ENCODE measurements at places on chromosomes 6 and 20.

DNA sequence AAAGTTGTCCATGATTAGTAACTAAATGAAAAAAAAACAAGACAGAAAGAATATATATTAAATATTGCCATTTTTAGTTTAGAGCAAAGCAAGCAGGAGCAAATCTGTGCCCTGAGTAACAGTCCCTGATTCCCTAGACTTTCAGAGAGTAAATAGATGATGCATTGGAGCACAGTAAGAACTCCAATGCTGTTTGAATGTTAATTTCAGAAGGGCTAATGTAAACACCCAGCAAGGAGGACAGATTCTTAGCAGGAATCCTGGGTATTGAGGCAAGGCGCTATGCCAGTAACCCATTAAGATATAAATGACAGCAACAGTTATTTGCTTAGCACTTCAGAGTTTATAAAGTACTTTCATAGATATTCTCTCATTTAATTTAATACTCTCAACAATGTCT is 15.6 kb upstream of the NRSN1 start:
- DNase-seq: no peak

GRCh38 chr6:134795691-134796090 is 154.2 kb downstream of the ALDH8A1 start:
- no peak for DNase-seq

- DNase-seq: peak; percentile 86
These were observed 5.4 kb downstream of the NPBWR2 start for GRCh38 chr20:64101731-64102621.

DNA sequence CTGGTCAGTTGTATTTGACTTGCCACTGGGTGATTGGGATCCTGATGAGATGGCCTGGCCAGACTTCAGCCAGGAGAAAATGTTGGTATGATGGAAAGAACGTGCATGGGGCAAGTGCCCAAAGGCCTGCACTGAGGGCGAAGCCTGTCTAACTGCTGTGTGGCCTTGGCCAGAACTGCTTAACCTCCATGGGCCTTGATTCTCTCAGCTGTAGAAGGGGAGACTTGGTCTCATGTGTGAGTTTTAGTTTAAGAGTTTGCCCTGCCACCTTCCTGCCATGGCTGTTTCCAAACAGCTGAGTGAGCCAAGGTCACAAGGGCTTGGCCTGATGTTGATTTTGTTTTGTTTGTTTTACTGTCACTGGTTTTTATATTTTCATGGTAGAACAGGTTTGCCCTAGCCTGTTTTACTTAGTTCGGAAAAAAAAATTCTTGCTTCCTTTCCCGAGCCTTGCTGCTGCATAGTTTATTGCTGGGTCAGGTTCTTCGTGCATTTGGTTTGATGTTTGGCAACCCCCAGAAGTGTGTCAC is 35.3 kb downstream of the DSTN start:
- no peak for DNase-seq

DNA sequence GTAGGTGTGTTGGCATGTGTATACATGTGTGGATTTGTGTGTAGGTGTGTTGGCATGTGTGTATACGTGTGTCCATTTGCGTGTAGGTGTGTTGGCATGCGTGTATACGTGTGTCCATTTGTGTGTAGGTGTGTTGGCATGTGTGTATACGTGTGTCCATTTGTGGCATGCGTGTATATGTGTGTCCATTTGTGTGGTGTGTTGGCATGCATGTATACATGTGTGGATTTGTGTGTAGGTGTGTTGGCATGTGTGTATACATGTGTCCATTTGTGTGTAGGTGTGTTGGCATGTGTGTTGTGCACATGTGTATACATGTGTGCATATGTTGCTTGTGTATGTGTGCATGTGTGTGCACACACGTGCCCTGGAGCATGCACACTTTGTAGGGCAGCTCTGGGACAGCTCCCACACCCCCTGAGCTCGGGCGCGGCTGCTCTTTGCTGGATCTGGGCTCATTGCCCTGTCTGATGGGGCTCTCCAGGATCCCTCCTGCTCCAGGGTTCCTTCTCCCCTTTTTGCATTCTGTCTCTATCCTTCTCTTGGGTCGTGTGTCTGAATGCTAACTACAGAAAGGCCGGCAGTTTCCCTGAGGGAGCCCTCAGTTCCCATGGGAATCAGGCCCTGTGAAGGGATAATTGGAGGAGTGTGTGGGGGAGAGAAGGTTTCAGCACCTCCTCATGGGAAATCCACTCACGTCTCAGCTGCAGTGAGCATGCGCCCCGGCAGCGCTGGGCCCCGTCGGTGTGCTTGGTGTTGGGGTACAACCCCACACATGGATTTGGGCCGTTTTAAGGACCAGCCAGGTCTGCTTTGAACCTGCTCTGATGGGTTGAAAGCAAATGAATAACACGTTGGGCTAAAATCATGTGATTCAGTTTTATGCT is 102.0 kb downstream of the ERMARD start:
- DNase-seq: no peak

GRCh38 chr20:19314621-19315020 is 102.2 kb downstream of the SLC24A3 start:
- DNase-seq: no peak

DNA sequence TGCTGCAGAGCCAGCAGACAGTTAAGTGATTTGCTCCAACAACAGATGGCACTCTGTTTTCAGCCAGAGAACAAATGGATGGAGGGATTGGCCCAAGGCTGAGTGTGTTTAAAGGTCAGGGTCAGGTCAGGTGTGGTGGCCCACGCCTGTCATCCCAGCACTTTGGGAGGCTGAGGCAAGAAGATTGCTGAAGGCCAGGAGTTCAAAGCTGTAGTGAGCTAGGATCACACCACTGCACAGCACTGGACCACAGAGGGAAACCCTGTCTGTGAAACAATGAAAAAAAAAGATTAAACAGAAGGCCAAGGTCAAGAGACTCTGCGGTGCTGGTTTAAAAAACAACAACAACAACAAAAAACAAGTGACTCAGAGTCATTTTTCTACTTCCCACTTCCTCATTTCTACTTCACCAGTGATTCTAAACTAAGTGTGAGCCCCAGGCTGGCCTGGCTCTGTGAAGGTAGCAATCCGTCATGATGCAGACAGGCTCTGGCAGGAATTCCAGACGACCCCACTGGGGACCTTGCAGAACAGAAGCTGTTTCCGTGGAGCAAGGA is 42.5 kb upstream of the ARMC2 start:
- peak; percentile 55 for DNase-seq

- DNase-seq: no peak
These were observed 44.9 kb downstream of the ISM1 start for GRCh38 chr20:13265941-13266340.

GRCh38 chr6:30691208-30691847 is 544 bp upstream of the NRM start:
- no peak for DNase-seq

DNA sequence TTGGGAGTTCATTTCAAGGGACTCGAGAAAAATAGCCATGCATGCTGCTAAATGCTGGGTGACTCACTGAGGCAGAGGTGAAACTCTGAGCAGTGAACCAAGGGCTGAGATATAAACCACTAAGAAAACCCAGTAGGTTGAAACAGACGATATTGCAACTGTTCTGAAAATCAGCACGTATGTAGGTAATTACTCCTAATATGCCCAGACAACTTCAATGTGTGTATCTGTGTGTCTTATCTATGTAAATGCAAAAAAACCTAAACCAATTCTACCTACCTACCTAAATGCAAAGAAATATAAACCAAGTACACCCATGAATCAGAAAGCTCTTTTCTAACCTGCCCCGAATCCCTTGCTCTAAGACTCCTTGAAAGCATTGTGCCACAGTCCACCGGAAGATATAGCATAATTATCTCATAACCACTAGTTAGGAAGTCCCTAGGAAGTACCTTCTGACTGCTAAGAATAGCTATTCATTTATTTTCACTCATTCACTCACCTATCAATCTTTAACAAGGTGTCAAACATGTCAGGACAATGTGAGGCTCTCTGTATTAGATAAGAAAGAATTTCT is 458.7 kb upstream of the RUNX2 start:
- no peak for DNase-seq

GRCh38 chr20:34579191-34579978 is 20.9 kb downstream of the MAP1LC3A start:
- DNase-seq: peak; percentile 68

DNA sequence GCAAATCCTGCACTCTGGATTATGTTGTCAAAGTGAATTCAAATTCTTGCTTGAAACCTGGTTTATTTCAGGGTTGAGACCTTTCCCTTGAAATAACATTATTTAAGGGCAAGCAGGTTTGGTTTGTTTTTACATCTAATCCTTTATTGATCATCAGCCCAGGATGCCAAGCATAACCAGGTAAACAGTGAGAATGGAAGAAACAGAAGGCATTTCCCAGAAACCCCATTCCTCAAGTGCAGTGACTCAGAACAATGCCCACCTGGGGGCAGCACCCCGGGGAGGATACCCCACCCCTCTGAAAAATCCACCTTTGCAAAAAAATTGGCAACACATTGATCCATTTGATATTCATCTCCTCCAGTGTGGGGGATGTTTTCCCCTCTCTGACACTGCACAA is 32.5 kb downstream of the POFUT1 start:
- no peak for DNase-seq

- no peak for DNase-seq
These were observed 544.9 kb upstream of the CITED2 start for GRCh38 chr6:139919107-139920026.

DNA sequence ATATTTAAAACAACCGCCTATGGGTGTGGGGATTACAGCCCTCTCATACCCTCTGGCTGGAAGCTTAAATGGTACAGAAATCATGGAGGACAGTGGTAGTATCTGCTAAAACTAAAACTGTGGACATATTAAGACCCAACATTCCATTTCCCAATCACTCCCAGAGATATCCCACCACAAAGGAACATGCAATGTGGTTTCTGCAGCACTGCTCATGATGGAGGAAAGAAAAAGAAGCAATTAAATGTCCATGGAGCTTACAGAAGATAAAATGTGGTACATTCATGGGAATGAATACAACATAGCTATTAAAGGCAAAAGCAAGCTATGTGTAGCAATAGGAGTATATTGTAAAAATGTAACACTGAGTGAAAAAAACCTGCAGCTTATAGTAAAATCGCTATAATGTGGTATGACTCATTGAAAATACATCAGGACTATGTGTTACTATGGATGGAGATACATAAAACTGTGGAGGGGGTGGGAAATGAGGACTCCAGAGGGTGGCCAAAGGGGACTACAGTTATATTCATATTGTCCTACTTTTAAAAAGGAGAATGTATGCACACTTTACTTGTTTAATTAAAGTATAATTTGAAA is 22.9 kb upstream of the NNAT start:
- no peak for DNase-seq

- peak; percentile 80 for DNase-seq
These were observed 527.8 kb upstream of the RNF217 start for GRCh38 chr6:124434421-124434820.

DNA sequence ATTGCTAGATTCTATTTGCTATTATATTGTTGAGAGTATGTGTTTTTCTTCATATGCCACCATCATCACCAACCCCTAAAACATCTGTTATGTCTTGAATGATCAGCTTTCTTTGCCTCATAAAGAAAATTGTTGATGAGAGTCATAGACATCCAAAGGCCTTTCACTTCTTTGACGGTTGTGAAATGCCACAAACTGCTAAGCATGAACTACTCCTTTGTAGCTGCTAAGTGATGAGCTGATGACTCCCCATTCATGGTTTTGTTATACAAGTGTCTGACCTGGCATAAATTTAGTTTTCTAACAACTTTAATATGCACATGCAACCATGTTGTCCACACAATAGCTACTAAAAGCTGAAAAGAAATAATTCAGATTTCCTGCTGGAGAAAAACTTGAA is 684 bp upstream of the MED23 start:
- DNase-seq: no peak

DNA sequence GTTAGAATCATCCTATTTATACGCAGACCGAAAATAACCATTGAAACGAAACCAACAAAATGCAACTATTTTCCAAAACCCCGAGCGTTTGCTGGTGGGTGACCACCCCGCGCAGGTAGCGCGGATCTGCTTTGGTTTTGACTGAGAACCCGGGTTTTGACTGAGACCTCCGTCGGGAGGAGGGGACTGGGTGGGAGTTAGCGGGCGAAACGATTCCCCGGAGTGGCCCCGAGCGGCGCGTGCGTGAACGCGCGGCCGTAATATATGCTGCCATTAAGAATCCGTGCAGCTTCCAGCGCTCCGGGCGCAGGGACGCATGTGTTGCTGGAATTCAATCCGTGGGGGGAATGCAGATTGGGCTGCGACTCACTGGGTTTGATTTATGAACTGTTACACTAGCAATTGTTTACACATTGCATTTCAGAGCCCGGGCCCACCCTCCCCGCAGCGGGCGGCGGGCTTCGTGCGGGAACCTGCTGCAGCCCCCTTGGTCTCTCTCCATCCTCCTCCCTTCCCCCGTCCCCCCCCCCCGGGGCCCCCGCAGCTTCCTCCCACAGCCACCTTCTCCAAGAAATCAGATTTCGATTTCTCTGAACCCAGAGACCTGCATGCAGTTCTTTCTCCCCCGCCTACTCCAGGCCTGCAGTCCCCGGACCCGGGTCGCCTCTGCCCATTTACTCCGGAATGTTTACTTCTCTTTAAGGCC is 9.9 kb downstream of the NRN1 start:
- no peak for DNase-seq

- peak; percentile 72 for DNase-seq
These were observed 8.3 kb upstream of the ANKRD60 start for GRCh38 chr20:58236612-58237317.

DNA sequence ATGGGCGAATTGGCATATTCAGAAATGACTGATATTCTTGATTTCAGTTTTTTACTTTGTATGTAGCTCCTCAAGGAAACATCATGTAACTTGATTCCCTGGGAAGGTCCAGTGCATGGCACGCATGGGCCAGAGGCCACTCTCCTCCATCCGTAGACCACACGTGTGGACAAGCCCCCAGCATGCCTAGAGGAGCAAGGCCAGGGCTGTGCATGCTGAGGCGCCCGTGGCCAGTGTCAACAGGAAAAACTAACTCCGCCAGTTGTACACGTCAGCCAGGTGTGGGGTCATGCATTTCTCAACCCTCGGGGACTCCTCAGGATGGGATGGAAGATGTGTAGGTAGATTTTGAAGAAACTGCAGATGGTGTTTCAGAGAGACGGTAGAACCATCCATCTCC is 37.8 kb upstream of the CD93 start:
- DNase-seq: no peak

Data from suppressor macrophage treated with lipopolysaccharide for 1 hour (primary cell).